ENCODE measurements at places on chromosomes 11 and 22.

GRCh38 chr11:38718049-38718448 is 2120.0 kb upstream of the RAG2 start:
- no peak for DNase-seq

DNA sequence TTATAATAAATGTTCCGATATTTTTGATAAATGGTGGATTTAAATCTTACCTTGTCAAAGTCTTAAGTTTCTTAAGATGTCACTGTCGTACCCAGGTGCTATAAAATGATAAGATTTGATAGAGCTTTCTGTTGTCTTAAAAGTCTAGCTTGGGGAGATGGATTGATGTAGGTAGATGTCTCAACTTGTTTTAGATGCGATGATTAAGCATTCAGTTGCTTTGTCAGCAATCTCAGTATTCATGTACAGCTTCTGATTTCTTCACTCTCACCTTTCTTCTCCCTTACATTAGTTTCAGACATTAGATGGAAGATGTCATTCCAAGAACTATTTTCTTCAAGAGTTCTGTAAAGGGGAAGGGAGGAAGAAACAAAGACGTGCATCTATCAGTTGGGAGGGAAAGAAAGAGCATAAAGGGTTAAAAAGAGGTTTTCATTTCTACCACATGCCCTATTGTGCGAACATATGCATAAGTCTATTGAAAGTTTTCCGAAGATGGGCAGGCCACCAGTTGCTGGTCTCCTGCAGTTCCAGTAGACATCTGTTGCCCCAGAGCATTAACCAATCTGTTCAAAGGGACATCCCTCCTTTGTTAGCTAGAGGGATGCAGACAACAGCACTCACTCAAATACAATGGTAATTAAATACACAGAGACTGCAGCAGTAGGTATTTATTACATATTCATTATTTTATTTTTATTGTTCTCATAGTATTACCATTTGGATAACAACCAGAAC is 38.4 kb downstream of the ZC3H12C start:
- no peak for DNase-seq

DNA sequence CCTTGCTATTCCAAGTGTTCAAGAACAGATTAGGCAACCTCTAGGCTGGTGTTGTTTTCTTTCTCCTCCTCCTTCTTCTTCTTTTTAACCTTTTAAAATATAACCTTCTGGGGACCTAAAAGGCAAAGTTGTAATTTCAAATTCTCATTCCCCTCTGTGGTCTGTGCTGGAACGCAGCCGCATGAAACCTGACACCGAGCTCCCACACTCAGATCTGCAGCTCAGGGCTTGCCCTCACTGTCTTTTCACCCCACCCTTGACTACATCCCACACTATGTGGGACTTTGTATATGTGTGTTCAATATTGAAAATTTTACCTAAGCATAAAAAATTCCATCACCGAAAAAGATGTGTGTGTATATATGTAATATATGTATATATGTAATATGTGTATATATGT is 62.0 kb upstream of the ARHGAP42 start:
- DNase-seq: no peak

DNA sequence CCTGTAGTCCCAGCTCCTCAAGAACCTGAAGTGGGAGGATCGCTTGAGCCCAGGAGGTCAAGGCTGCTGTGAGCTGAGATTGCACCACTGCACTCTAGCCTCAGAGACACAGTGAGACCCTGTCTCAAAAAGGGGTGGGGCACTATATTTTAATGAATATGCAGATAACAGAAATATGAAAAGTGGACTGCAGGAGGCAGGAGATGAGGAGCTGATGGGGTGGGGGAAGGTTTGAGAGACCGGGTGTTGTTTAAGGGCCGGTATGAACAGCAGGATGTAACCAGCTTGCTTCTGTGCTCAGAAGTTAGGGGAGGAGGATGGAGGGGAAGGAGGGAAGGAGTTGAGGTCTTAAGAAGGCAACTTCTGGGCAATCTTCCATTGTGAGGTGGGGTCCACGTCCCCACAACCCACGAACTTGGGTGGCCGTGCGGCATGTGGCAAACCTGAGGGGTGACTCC is 1.3 kb upstream of the B4GALNT4 start:
- no peak for DNase-seq

DNA sequence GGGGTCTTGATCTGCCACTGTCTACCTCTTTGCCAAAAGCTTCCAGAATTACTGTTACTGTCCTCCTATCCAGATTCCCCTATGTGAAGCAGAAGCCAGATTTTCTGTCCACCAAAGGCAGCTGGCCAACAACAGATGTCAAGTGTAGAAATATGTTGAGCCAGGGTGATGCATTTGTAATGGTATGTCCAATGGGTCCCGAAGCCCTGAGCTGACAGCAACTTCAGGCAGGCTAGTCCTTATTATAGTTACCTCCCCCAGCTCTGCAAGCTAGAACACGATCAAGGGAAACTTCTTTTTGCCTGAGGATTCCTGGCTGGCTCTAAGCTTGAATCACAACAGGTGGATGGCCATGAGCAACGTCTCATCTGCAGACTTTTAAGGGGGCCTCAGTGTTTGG is 10.2 kb downstream of the PAMR1 start:
- no peak for DNase-seq
